ENCODE measurements at places on chromosomes 4 and X.

DNA sequence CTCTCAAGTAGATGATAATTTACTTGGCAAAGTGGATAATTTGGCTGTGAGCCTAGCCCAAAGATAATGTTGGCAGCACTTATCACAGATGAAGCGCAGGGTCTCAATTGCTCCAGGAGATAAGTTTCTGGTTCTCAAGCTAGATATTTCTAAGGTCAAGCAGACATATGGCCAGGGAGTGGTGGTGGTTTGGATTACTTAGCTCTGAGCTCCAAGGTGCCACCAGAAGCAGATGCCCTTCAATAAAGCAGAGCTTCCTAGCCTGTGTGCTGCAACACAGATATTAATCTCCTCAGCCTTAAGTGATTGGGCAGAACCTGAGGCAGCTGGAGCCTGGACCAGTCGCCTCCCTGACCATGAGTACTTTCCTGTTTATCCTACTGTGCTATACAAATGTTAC lies 79.2 kb upstream of the NALF2 start:
- DNase-seq: no peak

DNA sequence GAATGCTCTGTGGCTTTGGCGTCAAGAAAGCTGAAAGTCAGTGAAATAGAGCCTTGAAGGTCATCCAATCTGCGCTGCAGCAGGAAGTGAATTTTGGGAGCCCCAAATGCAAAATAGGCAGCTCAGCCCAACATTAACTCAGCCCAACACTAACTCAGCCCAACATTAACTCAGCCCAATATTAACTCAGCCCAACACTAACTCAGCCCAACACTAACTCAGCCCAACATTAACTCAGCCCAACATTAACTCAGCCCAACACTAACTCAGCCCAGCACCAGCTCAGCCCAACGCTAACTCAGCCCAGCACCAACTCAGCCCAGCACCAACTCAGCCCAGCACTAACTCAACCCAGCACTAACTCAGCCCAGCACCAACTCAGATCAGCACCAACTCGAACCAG lies 71.5 kb downstream of the SORBS2 start:
- no peak for DNase-seq

DNA sequence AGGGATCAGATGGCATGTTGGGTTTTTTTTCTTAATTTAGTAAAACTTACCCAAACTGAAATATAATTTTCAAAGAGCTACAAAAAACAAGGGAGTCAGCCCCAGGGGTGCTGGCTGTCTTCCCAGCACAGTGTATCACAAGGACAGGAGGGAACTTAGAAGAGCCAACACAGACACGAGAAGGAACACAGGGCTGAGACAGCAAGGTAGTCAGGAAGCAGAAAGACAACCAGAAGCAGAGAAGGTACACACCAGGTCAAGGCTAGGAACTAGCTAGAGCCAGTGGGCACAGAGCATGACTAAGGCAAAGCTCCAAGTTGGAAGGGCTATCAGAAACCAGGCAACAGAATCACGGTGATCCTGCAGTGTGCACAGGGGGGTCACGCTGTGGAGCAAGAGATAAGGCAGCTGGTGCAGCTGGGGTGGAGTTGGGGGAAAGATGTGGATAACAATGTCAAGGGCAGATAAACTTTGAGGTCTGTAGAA lies 168.7 kb downstream of the NR3C2 start:
- DNase-seq: no peak

- DNase-seq: no peak
These were observed 2170.2 kb downstream of the PCDH7 start for GRCh38 chr4:32890398-32890797.

DNA sequence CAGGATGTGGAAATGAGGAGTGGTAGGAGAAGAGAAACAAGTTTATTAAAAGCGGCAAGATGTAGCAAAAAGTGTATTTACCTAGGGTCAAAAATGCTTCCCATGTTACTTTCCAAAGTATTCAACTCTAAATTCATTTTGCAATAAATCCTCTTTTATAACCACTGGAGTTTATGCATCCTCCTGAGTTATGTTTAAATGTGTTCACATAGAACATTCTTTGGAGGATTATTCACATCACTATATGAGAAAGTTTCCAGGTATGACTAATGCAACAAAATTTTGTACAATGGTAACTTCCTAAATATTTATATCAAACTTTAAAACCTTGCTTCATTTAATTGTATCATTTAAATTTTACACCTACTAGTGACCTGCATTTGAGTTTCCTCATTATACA lies 870.6 kb upstream of the SLIT2 start:
- no peak for DNase-seq

- no peak for DNase-seq
These were observed 25.8 kb upstream of the LIMCH1 start for GRCh38 chr4:41512136-41512535.

GRCh38 chrX:103565197-103565596 lies 20.1 kb upstream of the TCEAL4 start:
- DNase-seq: no peak

GRCh38 chr4:132269303-132269990 lies 879.6 kb upstream of the PCDH10 start:
- DNase-seq: no peak

GRCh38 chr4:1249731-1250526 lies 999 bp upstream of the CTBP1 start:
- no peak for DNase-seq

DNA sequence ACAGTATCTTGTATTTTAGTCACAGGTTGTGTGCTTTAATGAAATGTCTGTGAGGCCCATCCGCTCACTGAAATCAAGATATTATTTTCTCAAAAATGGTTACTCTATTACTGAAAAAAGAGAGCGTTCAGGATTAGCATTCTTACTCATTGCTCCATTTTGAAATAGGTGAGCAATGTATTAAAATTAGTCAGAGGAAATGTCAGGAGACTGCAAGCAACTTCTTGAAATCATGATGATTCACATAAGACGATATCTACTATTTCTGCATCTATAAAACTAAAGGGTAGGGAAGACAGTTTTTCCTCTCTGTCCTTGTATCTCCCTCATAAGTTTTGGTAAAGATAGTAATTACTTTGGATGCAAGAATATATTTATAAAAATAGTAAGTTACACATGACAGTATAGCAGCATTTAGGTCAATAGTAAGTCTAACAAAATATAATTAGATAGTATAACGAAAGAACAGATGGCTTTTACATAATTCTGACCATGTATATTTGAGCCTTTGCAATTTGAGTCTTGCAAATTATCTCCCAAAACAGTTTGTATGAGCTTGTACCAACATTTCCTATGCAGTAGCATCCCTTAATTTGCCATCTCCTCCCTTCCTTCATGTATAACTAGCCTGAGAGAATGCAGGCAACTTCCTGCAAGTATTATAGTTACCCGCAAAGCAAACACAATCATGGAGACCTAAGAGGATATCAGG lies 937.8 kb downstream of the PCDH7 start:
- DNase-seq: no peak

DNA sequence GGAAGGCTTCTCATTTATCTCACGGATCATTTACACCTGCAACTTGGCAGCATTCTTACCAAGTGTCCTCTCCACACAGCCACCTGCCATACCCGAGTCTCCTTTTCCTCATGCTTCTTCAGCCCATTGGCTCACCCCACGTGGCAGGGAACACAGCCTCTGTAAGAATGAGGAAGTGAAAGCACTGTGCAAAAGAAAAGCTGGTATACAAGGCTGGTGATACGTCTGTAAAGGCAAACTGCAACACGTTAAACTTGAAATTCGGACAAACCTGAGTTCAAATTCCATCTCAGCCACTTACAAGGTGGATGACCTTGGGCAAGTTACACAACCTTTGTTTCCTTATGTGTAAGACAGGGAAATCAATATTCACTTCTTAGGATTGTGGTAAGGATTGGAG lies 164.0 kb upstream of the RASGEF1B start:
- peak; percentile 73 for DNase-seq

DNA sequence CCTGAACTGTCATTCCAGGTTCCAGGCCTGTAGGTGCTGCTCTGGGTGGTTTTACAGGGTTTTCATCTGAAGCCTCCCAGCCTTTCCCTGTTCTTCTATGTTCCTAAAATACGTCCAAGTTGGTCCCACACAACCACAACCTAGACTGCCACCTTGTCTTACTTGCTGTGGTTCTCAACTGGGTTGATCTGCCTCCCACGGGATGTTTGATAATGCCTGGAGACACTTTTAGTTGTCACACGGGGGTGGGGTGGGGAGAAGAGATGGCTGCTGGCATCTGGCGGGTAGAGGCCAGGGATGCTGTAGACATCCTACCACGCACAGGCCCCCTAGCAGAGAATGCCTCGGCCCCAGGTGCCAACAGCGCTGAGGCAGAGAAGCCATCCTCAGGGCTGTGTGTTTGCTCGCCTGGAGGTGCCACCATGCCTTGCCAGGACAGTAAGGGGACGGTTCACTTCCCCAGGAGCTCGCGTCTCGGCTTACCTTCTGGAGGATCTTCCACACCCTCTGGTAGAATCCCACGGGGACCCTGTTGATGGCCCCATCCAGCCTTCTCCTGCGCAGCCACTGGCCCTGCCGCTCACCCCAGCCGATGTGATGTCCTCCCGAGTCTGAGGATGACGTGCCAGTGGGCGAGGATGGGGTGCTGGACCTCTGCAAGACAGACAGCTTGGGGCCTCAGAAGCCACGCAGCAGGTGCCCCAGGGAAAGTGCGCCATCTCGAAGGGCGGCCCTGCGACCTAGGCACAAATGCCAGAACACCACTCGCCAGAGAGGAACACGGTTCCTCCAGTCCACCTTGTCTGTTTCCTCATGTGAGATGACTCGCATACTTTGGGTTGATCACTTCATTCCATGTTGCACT lies 87.0 kb downstream of the PHKA2 start:
- DNase-seq: no peak

GRCh38 chrX:129318375-129318774 lies 204.9 kb downstream of the SMARCA1 start:
- DNase-seq: no peak

GRCh38 chr4:102399021-102399420 lies 53.7 kb upstream of the SLC39A8 start:
- DNase-seq: no peak

DNA sequence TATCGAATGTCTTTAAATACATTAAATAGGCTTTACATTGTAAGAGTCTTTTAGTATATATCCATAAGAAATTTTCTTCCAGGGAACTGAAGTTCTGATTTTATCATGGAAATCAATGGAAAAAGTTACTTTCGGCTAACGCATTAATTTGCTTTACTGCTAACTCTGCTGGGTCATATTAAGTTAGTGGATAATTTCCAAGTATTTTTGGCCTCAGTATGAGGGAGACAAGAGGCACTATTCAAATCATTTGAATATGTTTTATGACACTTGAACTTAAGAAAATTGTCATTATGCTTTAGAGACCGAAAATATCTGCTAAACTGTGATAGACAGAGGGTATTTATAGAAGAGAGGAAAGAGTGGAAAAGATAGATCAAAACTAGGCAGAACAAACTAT lies 237.5 kb downstream of the PCDH7 start:
- DNase-seq: no peak

- DNase-seq: no peak
These were observed 132.5 kb downstream of the DHX15 start for GRCh38 chr4:24451870-24452269.

- DNase-seq: no peak
These were observed 1047.4 kb upstream of the PABPC4L start for GRCh38 chr4:135249024-135249423.

DNA sequence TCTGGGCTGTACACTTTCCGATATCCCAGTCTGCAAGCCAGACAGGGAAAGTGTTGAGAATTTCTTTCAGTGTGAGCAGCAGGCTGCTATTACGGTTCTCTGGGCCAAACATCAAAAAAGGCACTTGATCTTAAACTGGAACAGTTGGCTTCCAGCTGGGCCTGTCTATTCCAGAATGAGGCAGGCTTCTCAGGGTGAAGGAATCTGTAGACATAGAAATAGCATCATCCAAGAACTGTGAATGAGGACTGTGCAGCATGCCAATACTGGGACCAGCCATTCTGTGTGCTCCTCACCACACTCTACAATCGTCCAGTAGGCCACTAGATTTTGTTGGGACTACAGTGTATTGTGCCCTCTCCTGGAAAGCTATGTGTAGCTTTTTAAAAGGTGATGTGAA lies 31.1 kb downstream of the ART3 start:
- no peak for DNase-seq

GRCh38 chr4:55444827-55445226 lies 49.1 kb downstream of the TMEM165 start:
- DNase-seq: no peak

- DNase-seq: no peak
These were observed 172.0 kb downstream of the PTTG2 start for GRCh38 chr4:38132107-38132673.

DNA sequence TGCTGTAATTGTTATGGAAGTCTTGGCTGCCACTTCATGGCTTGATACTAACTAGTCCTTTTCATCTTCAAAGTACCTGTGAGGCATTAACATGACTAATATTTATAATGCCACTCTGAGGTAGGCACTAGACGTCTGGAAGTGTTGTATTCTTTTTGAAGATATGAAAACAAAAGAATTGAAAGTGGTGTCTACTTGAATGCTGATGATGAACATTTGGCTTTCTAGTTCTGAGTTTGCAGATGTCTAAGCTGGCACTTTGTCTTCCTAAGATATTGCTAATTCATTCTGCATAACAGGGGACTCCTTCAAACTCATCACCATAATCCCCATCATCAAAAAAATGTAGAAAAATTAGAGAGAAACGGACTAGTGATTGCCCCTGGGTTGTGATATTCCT lies 41.6 kb upstream of the HAND2 start:
- DNase-seq: no peak

GRCh38 chr4:112813790-112814189 lies 176.8 kb downstream of the LARP7 start:
- no peak for DNase-seq

- DNase-seq: no peak
These were observed 143.8 kb upstream of the OTUD4 start for GRCh38 chr4:145324161-145324560.

DNA sequence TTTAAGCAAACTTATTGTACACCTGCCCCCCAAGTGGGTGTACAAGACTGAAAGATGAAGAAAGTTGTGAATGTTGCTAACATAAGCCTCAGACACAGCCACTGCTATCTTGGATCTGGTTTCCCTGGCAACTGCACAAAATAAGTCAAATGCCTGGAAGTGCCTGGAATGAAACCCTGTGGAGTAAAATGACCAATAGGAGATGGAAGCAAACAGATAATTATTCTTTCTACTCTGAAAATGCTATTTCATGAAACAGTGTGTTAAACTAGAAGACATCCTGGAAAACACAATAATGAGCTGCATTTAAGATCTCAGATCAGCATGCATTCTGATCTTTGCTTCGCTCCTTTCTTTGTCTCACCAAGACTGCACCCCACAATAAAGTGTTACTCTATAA lies 1016.0 kb downstream of the ARAP2 start:
- DNase-seq: no peak

- DNase-seq: no peak
These were observed 31.4 kb downstream of the NUP54 start for GRCh38 chr4:76116821-76117220.

GRCh38 chr4:99507762-99508161 lies 3.1 kb upstream of the C4orf17 start:
- no peak for DNase-seq

All from germinal center (tissue), 1 donor.